ENCODE measurements at places on chromosomes 3 and 15. TPM values are rescaled to one million over a fixed set of nuclear protein-coding genes. Genes with fewer than 3 reads are reported as not detected.

B4GALT4 gene
- total RNA-seq: 13.3 TPM

SNX1 gene
- 92.7 TPM for total RNA-seq

DNA sequence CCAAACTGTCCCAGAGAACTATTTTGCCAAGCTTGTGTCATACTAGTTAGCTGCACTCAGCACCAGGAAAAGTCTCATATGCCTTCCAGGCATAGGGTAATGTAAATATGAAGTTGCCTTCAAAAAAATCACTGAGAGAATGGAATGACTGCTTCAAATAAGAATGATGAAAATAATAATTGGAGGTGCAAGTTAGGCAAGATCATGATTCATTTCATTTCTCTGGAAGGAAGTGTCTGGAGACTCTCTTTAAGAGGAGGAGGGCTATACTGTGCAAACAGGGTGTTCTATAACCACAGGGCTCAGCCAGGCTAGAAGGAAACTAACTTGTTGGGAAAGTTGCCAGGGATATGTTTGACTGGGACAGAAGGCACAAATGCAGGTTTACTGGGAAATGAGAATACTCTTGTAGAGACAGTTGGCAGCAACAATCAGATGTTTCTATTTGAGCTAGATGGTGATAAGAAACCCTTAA lies 4.3 kb downstream of the SIDT1 start:
- DNase-seq: no peak

DNA sequence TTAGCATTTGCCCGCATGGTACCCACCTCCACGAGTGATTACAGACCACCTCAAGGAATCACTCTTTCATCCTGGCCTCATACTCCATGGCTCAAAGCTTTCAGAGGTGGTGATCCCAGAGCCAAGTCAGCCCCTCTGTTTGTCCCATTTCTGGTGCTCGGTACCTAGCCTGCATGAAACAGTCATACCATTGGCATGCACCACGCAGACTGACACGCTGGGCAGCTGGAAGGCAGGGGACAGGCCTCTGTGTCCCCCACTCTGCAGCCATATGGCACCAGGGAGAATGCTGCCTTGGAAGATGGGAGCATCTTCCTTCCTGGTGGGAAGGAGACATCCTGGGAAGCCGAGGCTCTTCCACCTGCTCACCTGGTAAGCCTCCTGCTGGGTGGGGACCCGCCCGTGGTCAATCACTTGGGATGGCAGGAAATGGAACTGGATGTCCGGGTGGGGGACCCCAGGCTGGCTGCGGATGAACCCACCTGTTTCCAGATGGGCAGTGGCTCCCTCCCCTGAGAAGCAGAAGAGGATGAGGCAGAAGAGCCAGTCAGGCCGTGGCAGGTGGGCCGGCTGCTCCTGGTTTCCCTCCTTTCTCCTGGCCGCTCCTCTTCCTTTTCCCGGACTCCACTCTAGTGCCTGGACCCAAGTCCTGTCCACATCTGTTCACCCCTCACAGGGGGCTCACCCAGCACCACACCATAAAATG lies 26.9 kb downstream of the CHDH start:
- no peak for DNase-seq

DNA sequence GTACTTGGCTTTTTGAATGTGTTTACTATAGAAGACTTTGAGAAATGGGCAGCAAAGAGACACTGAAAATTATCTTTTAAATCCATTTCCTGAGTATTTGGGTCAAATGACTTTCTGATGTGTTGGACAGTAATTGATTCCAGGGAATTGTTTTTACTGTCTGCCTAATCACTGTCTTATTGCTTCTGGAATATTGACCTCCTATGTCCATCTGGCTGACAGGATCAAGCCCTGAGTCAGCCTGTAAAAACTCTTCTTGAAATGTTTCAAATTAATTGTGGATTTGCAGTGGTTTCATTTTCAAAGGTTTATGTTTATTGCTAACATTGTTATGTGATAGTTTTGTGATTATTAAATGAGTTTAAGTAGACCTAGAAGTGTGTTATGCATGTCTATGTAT lies 50.6 kb upstream of the MLF1 start:
- DNase-seq: no peak
